ENCODE measurements at places on chromosomes 5 and 9.
A peak's percentile ranks its signal among the peaks of the same experiment; 100 is the strongest.

DNA sequence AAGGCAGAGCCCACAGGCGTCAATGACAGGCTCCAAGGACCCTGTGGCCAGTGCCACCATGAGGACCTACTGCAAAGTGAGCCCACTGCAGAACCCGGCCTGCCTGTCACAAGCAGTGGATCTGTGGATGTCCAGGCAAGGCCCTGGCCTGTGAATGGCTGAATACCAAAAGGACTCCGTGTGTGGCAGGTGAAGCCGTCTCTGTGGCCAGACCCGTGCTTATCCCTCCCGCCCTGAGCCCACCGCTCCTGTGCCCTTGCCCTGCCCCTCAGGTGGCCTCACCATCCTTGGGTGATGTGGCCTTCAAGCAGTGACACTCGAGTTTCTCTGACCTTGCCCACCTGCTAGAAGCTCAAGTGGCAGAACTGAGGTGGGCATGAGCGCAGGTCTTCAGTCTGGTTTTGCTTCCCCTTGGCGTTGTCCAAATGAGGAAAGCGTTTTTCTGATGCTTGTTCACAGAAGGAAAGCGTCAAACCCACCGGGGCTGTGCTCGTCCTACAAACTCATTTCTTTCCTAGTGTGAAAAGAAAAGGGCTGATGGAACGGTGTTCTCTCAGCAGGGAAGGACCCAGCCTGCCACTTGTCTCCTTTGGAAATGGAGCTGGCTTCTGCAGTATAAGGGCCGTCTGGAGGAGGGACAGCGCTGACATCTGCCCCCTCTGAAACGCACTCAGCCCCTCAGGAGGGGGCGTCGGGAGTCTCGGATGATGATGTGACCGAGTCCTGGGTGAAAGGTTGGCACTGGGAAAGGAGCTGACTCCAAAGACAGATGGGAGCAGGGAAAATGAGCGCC lies 377.7 kb upstream of the IRX4 start:
- DNase-seq: no peak

DNA sequence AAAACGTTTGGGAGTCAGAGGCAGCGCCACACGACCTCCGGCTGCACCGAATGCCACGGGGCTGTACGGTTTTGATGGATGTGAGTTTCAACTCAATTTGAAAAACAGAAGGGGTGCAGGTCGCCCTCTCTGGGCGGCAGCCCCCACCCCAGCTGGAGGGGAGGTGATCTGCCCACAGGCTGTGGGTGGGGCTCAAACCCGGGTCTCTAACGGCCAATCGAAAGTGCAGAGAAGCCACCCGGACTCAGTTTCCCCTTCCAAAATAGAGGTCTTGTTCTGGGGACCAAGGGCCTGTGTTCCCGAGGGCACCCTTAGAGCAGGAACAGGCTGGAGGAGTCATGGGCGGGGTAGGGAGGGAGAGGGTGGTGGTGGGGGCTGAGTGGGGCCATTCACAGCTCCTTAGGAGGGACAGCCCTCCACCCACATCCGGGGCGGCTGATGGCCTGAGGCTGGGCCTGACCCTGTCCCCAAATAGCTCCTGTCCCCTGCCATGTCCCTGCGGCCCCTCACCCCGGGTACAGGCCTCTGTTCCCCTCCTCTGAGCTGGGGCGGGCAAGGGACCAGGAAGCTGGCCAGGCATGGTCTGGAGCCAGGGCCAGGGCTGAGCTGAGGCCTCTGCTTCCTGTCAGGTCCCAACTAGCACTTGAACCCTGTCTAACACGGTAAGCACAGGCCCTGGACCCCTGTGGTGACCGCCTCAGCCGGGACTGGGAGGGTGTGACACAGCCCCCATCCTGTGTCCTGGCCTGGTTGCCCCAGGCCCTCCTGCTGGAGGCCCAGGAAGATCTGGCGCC lies 22.6 kb upstream of the NOTCH1 start:
- no peak for DNase-seq

DNA sequence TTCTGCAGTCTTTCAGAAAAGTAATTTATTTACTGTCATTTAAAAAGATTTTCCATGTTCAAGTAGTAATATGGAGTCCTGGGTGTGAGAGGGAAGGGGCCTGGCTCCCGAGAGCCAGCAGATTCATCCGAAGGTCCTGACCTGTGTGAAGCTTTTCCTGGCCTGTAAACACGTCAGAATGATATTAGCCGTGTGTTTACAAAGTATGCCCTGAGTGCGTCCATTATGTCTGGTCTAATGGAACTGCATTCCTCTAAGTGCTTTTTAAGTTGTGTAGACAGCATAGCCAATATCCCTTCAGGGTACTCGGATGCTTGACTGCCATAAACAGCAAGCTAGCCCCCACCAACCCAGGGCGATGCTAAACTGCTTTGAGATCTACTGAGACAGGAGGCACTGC lies 495.2 kb downstream of the AGTPBP1 start:
- no peak for DNase-seq

DNA sequence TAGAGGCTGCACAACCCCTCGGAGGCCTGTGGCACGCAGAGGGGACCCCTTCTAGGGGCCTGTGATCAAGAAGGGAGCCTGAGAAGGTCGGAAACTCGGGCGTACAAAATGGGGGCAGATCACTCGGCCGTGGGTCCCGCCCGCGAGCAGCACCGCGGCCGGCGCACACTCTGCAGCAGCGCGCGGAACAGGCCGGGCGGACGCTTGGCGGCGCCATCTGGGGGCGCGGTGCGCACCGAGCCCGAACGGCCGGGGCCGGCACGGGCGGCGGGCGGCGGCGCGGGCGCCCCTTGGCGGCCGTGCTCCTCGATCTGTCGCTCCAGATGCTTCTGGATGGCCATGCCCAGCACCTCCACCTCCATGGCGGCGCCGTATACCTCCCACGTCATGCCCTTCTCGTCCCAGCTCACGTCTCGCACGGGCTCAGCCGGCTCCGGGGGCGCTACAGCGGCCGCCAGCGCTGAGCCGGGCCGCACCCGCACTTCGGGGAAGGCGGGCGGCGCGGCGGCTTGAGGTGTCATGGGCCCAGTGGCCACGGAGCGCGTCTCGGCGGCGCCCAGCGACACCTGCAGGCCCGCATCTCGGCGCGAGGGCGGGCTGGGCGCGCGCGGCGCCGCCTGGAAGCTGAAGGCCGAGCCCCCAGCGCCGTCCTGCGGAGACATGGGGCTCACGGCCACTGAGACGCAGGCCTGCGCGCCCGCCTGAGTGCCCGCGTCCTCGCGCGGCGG lies 13.1 kb downstream of the GPRIN1 start:
- DNase-seq: peak; percentile 58

DNA sequence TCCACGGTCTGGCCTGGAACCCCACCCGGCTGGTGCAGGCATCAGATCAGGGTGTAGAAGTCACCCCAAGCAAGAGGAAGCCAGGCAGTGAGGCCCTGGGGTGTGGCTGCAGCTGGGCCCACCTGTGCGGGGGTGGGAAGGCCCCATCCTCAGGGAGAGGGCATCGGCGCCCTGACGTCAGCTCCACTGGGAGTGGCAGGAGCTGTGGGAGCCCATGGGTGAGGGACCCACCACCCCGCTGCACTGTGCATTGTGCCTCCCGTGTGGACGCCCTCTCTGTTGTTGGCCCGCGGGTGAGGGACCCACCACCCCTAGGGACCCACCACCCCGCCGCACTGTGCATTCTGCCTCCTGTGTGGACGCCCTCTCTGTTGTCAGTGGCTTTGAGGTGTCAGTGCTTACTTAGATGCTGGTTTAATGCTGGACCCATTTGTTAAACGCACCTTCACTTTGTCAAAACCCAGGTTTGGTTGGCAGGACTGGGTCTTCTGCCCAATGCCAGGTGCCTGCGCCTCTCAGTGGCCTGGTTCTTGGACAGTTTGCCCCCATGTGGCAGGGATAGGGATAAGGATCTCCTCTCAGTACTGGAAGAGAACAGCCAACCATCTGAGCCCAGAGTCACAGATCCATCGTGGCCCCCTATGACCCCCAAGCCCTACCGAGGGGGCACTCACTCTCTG lies 6.9 kb upstream of the EXOC3 start:
- peak; percentile 39 for DNase-seq

- DNase-seq: no peak
Observed at GRCh38 chr5:69170495-69170894, 3.5 kb downstream of the CCNB1 start.

DNA sequence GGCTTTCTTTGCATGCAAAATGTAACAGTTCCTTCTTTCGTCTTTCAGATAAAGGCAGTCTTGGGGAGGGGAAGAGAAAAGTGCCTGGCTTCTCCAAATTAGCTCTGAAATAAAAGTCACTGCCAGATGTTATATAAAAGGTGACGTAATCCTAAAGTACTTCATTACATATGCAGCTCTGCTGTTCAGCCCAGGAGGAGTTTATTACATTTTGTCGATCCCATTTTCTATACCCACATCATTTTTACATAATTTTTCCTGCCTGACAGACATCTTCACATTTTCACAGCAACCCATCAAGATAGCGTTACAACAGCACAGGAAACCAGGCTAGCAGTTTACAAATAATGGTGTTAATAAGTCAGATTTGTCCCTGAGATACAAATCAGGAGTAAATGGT lies 86.7 kb upstream of the SLC30A5 start:
- no peak for DNase-seq

DNA sequence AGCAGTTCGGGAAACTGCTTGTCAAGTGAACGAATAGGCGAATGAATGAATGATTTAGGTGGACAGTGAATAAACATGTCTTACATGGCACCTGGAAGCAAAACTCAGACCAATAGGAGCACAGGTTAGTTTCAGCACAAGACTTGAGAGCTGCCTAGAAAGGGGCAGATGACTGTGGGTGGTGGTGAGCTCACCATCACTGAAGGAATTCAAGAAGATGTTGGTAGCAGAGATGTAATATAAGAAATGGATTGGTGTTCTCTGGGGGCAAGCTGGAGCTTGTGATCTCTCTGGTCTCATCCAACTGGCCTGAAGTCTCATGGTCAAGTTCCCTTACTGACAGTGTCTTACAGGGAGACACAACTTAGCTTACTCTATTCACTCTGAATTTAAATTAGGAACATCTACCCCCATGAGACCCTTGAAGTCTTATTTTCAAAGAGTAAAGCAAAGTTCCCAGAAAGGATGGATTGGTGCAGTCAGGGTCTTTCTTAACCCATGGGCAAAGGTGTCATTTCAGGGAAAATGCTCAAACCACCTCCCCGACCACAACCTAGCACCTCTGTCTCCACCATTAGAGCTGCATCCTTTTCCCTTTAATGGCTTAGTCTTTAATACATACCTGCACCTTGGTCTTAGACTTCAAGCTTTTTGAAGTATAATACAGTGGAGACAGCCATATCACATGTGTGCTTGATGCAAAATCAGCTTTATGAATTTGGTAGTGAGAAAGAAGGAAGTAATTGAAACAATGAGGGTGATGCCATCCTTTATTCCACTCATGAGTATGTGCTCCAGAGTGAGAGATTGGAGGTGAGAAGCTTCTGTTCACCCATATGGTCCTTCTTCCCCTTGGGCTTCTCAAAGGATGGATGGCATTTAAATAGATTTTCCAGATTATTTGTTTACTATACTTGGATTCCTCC lies 5.1 kb downstream of the LCP2 start:
- DNase-seq: no peak

DNA sequence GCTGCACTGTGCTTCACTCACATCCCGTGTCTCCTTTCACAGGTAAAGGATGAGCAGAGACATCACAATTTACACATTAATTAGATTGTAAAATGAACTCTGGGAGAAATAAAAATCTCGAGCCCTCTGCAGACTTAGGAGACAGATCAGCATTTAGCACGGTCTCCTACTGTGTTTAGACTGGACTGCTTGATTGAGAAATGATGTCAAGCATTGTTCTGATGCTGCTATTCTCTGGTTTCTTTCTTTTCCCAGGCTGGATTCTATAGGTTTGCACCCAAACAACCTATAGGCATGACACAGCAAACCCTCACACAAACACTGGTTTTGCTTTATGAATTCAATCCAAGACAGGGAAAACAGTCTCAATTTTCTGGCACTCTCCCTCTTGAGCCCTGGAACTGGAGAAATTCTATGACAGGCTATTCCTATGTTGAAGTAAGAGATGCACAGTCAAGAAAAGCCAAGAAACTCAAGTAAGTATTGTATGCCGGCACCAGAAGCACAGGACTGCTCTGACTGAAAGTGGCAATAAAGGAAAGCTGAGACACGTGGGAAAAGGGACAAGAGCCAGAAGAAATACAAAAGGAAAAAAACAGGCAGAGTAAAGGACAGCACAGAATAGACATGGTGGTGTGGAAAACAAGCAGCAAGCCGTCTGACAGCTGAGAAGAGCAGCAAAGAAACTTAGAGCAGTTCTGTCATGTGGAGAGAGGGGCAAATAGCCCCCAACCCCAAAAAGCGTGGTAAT lies 24.8 kb upstream of the ERAP2 start:
- DNase-seq: no peak

- DNase-seq: no peak
Observed at GRCh38 chr5:104088876-104089778, 526.5 kb upstream of the NUDT12 start.

DNA sequence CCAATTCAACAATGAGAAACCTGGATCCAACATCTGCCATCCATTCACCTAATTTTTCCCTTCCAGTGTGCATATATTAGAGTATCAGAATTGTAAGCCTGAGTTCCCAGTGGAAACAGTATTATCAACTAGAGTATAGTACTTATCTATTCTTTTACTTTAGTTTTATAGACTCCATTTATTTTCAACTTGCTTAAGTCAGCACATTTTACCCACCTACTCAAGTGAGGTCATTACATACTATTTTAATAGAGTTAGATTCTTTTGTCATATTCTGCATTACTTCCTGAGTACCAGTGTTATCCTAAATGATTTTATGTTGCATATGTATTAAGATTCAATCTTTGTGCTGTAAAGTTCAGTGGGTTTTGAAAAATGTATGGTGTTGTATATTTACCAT lies 1393.3 kb downstream of the MAT2B start:
- no peak for DNase-seq

GRCh38 chr5:109853377-109853776 lies 163.7 kb downstream of the MAN2A1 start:
- no peak for DNase-seq

GRCh38 chr9:91951944-91952520 lies 2.0 kb upstream of the ROR2 start:
- DNase-seq: peak; percentile 43

- no peak for DNase-seq
Observed at GRCh38 chr9:93184432-93185265, 710 bp downstream of the WNK2 start.

- DNase-seq: no peak
Observed at GRCh38 chr5:5882706-5883105, 460.2 kb downstream of the ICE1 start.

- DNase-seq: no peak
Observed at GRCh38 chr5:148910686-148911361, 84.4 kb downstream of the ADRB2 start.

DNA sequence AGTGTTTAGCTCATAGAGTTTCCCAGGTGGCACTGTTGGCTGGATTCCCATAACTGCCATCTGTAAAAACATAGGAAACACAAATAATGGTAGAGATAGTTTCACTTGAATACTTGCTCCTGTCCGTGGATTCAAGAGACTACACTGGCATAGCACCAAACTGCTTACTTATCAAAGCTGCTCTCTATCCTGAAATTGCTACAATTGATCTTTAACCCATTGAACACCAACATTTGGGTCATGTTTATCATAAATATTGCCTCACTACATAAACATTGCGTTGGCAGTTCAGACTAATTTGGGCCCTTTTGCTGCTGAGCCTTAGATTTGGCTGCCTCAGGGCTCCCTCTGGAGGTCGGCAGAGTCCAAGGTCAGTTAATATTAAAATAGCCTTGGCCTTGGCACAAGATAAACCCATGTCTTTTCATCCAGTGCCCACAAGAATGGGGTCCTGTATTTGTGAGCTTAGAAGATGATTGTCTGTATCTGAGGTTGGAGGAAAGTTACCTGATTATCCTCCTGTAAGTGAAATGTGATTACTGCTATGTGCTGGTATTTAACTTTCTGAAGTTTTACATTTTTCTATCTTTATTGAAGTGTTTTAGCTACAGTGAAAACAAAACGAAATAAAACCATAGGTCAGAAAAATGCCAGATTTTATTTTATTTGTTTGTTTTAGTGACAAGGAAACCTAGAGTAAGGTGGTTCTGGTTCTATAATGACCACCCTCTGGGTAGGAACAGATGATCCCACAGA lies 4.0 kb upstream of the RANBP3L start:
- DNase-seq: no peak

All from HL-60 (cell line).